ENCODE measurements at places on chromosomes 3 and 15. TPM values are rescaled to one million over a fixed set of nuclear protein-coding genes. Genes with fewer than 3 reads are reported as not detected.
A peak's percentile ranks its signal among the peaks of the same experiment; 100 is the strongest.

Gene IL20RB
- 291 TPM for total RNA-seq

Gene CDHR4
- total RNA-seq = not detected

Gene ANKDD1A
- total RNA-seq = 3.2 TPM

Gene NRROS
- total RNA-seq = not detected

Gene DUSP7
- total RNA-seq = 38.2 TPM

Gene DAPK2
- 0.53 TPM for total RNA-seq

Gene DNASE1L3
- total RNA-seq = 2.3 TPM

Gene SEC22A
- 44.0 TPM for total RNA-seq

Gene GPR171
- total RNA-seq = not detected

- no peak for DNase-seq
Measured at GRCh38 chr3:174202561-174202960, 656.6 kb upstream of the NAALADL2 start.

GRCh38 chr3:160125258-160125657 lies 100.0 kb upstream of the C3orf80 start:
- DNase-seq = no peak

GRCh38 chr15:35669432-35670045 lies 123.6 kb upstream of the DPH6 start:
- peak; percentile 90 for DNase-seq

GRCh38 chr3:147760085-147760484 lies 350.9 kb downstream of the ZIC1 start:
- no peak for DNase-seq

DNA sequence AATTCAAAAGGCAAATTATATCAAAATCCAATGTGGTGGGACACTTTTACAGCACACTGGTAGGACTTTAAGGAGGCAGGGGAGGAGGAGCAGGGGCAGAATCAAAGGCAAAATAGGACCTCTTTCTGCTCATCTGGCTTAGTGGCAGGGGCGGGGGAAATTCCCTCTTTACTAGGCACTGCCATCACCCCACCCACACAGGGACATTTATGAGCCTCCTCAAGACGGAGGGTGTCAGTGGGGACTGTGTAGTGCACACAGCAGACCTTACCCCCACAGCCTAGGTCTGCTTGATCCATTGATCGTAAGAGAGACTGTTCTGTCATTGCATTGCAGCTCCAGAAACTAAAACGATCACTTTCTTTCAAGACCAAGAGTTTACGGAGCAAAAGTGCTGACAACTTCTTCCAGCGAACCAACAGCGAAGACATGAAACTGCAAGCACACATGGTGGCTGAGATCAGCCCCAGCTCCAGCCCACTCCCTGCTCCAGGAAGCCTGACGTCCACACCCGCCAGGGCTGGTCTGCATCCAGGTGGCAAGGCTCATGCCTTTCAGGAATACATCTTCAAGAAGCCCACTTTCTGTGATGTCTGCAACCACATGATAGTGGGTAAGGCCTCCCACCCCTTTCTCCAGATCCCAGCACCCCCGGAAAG lies 62.9 kb downstream of the STAC start:
- DNase-seq = no peak

DNA sequence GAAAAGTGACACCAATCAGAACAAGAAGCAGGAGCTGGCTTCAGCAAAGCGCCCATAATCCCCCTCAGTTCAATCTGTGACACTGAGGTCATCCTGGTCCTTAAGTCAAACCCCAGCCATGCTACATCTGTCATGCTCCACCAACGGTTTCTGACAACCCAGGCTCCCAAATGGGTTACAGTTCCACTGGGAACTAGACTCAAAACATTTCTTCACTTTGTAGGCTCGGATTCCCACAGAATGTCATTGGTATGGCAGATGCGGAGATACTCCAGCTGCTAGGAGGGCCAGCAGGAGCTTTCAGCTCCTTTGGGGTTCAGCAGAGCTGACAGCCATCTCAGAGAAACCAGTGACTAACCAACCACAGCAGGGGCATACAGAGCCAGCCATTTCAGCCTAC lies 48.9 kb downstream of the SUMF1 start:
- no peak for DNase-seq

DNA sequence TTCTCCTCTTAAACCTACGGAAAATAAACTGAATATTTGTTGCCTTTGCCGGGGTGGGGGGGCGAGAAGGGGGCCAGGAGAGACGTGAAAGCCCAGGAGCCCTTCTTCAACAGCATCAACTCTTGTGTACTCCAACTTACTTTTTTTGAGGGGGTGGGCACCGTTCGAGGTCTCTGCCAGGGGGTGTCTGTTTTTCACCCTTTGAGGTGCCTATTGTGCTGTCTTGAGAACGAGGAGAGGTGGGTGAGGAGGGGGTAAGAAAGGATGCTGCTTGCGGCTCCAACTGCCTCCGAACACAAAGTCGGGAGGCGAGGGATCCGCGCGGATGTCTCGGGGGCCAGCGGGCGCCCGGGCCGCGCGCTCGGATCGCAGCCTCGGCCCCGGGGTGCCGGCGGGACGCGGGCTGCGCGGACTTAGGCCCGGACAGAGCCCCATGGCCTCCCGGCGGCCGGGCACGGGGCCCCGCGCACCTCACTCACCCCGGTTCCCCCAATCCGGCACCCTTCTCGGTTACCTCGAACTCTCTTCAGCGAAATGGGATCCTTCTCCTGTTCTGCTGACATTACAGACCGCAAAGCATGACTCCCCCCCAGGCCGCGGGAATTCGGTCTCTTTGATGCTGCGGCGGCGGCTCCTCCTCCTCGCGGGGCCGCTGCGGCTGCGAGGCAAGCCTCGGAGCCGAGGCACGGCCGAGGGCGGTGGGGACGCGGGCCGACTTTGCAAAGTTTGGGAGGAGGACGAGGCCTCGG lies 650 bp downstream of the PYGO1 start:
- no peak for DNase-seq

- DNase-seq = no peak
Measured at GRCh38 chr3:8996681-8997121, 33.4 kb upstream of the RAD18 start.

DNA sequence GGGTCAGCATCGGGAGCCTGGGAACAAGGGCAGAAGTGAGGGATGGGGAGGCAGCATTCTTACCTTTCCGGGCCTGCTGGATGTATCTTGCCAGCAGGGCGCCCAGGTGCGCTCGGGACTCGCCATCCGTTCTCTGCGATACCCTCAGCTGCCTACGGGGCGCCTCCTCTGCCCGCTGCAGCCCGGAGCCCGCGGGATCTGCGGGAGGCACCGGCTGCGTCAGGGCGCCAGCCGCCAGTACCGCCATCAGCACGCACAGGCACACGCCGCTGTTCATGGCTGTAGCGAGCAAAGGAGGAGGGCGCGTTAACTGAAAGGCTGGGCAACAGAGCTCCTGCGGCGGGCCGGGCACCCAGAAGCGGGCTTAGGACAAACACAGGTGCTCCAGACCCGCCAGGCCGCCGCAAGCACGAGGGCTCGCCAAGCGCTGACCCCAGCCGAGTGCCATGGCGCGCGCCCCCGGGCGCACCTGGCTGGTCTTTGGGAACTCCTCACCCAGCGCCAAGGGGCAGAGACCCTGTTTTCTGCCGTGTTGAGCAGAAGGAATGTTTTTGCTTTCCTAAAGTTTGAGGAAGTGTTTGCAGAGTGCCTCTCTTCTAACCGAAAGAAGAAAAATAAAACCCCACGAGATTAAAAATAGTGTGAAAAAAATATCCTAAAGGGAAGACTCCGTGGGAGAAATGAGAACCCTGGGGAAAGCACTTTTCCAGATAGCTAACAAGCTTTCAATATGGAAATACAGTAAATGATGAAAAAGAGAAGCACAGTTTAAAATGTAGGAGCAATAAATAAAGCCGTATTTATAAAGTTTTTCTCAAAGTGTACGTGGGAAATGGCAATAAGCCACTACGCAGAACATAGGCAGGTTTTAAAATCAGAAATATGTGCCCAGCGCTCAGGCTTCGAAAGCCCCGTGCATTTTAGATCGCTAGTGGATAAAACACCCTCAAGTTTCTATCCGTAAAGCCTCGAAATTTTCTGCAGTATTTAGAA lies 2.3 kb downstream of the CCK start:
- DNase-seq = peak; percentile 16

GRCh38 chr3:121515862-121516261 lies 29.9 kb downstream of the POLQ start:
- DNase-seq = no peak

DNA sequence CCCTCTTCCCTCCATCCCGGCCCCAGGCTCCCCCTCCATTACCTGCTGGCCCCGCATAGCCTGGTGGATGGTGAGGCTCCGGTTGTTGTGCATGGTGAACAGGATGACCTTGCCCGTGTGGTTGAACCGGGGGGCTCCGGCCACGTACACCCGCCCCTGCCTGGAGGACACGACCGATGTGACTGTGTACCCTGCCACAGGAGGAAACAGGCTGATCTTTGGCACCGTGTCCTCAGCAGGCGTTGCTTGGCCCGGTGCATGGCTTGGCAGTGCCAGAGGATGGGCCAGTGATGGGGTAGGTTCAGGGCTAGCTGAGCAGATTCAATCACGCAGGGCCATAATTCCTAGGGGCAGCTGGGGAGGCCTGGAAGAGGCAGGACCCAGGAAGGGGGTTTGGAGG lies 58.1 kb downstream of the FEM1B start:
- DNase-seq = no peak

- DNase-seq = peak; percentile 95
Measured at GRCh38 chr15:39115379-39116057, 465.4 kb upstream of the THBS1 start.

DNA sequence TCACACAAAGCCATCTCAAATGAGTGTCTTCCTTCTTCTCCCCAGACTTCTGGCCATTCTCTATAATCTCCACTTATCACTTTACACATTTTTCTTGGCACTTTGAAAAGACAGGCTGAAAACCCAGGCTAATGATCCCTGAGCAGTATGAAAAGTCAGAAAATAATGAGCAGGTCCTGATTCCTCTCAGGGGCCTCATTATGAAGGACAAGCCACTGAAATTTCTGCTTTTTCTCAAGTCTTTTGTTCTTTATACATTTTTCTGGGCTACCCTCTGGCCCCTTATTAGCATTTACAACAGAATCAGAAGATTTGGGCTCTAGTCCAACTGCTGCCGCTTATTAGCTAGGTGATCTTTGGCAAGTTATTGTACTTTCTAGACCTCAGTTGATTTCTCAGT lies 9.5 kb upstream of the ST6GAL1 start:
- no peak for DNase-seq

DNA sequence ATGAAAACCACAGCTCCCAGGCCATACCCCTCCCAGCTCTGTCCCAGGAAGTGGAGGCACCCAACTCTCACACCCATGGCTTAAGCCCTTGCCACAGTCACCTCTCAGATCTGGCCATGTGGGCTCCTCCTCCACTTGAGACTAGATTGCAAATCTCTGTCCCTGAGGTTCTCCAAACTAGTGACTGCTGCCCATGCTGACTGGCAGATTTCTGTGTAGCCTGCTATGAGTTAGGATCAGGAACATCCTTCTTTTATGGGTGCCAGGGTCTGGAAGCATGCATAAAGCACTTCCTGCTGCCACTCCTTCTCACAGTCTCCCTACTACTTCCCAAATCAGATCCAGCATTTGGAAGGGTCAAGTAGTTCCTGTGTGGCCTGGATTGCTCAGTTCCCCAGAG lies 59.6 kb upstream of the GOLIM4 start:
- no peak for DNase-seq

DNA sequence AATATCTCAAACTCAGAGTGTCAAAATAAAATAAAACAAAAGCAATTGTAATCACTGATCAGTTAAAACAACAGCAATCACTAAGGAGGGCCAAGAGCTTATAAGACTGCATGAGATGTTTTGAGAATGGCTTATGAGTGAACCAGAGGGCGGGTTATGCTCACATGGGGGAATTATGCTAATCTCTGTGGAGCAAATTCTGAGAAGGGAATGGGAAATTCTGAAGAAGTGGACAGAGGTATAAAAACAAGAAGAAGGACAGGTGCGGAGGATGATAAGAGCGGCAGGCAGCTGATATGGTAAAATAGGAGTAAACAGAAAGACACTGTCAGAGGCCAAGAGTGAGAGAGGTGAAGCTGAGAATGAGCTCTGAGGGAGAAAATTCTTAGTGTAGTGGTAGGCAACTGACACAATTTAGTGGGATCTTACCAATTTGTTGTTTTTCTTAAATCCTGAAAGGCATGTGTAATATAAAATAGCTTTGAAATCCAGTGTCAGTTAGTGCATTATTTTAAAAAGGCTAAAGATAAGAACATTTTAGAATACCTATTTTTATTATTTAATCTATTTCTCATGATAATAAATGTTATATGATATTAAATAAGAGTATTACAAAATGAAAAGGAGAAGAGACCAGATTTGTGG lies 133.8 kb downstream of the SPATA16 start:
- no peak for DNase-seq

GRCh38 chr3:120129718-120130513 lies 35.7 kb upstream of the GSK3B start:
- DNase-seq = peak; percentile 56

- DNase-seq = no peak
Measured at GRCh38 chr3:55895897-55896566, 408.9 kb upstream of the WNT5A start.

DNA sequence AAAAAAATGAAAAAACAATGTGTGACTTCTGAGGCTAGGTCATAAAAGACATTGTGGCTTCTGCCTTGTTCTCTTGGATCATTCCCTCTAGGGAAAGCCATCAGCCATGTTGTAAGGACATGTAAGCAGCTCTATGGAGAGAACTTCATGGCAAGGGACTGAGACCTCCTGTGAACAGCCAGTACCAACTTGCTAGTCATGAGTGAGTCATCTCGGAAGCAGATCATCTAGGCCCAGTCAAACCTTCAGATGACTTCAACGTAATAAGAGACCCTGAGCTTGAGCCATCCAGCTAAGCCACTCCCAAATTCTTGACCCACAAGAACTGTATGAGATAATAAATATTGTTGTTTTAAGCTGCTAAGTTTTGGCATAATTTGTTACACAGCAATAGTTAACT lies 4.9 kb downstream of the MON1A start:
- DNase-seq = peak; percentile 94

GRCh38 chr3:102533784-102534183 lies 99.0 kb downstream of the ZPLD1 start:
- no peak for DNase-seq

- DNase-seq = no peak
Measured at GRCh38 chr3:118436697-118437262, 597.9 kb downstream of the IGSF11 start.

DNA sequence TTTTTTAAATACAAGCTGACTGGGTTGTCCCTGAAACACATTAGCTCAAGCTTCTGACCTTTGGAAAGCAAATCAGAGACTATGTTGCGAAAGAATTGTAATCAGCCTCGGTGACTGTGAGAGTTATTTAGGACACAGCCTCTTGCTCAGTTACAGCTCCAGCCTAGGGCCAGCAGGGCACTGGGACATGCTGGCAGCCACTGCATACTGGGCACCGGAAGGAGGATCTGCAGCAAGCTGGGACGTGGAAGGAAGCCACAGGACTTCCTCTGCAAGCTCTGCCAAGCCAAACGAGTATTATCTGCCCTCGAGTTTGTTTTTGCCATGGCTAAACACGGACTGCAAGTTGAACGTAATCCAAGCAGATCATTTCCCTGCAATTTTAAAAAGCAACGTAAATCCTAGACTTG lies 24.4 kb upstream of the COPG1 start:
- DNase-seq = peak; percentile 69

GRCh38 chr15:50687302-50687902 lies 805 bp upstream of the TRPM7 start:
- no peak for DNase-seq

GRCh38 chr15:55289746-55290527 lies at the start of gene RAB27A:
Gene RAB27A (minus strand): TSS chr15:55289813. CDS start chr15:55234934, 54,879 bp downstream.
- peak; percentile 65 for DNase-seq

- no peak for DNase-seq
Measured at GRCh38 chr3:115903843-115904242, 280.5 kb downstream of the GAP43 start.

GRCh38 chr3:129689036-129689435 lies 82.6 kb upstream of the PLXND1 start:
- DNase-seq = no peak

- no peak for DNase-seq
Measured at GRCh38 chr3:187012609-187013051, 82.3 kb downstream of the ST6GAL1 start.
